Activated naive CD4-positive, alpha-beta T cell treated with anti-CD3 and anti-CD28 coated beads for 36 hours (primary cell): ENCODE measurements at places on chromosomes 5 and 9. TPM values are rescaled to one million over a fixed set of nuclear protein-coding genes. Genes with fewer than 3 reads are reported as not detected.

- no peak for DNase-seq
Measured at GRCh38 chr5:1335540-1336095, 9.3 kb downstream of the CLPTM1L start.

DNA sequence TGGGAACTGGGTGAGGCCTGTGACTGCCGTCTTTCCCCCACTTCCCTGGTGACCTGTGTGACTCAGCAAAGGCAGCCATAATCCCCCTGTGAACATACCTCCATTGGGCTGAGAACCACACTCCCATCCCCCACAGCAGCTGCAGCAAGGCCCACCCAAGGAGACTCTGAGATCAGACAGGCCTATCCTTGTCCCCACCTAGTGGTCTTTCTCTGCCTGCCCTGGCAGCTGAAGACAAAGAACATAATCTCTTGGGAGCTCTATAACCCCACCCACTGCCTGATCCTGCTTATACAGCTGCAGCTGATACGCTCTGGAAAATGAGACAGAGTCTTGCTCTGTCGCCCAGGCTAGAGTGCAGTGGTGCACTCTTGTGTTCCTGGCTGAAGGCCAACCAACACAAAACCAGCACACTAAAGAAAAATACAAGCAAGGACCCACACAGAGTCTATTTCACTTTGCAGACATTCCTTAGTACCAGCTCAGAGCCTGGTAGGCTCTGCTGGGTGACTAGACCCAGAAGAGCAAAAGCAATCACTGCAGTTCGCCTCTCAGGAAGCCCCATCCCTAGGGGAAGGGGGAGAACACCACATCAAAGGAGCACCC lies 106.7 kb downstream of the MCTP1 start:
- no peak for DNase-seq

DNA sequence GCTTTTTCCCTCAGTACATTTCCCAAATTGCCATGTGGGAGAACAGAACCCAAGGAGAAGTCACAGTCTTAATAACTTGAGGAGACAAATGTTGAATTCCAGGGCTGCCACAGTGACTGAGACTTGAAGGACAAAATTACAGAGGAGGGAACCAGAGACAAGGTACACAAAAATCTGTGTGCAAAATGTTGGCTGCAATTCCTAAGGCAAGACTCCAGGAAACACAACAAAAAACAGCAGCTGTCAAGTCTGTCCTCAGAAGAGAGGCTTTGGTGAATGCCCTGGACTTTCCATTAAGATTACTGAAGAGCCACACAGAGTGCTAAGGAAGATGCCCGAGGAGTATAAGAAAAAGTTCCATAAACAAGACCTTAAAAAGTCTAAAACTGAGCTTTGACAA lies 21.1 kb downstream of the AP3B1 start:
- DNase-seq, result no peak

DNA sequence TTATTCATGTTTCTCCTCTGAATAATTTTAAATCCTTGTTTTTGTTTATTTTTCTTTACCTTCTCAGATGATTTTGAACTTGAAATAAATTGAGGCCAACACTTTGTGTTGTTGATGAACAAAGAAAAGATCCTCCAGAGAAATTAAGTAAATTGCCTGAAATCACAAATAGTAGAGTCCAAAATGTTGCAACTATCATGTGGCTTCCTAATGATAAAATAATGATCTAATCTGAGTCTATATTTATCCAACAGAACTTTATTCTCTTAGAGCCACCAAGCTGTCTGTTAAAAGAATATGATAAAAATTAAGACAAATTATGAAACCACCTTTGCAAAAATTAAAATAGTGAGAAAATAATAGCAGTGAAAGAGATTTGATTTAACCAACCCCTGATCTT lies 132.2 kb upstream of the SPEF2 start:
- no peak for DNase-seq

FOXD1 gene
- 0.12 TPM for total RNA-seq
